Activated CD4-positive, alpha-beta T cell treated with anti-CD3 and anti-CD28 coated beads, Interleukin-2, amount 10 ng/mL, durations not matched to agents 24 days and 14 days (primary cell): ENCODE measurements at places on chromosomes 16 and 17.
A peak's percentile ranks its signal among the peaks of the same experiment; 100 is the strongest.

- DNase-seq, result no peak
These were observed 3.6 kb downstream of the HSF5 start for GRCh38 chr17:58484600-58484999.

- peak; percentile 75 for DNase-seq
These were observed 787 bp downstream of the PRKAR1A start for GRCh38 chr17:68512960-68513474.

GRCh38 chr16:50592996-50593395, 44.8 kb downstream of the NKD1 start:
- no peak for DNase-seq

- no peak for DNase-seq
These were observed 110.1 kb downstream of the YPEL2 start for GRCh38 chr17:59441464-59442096.

GRCh38 chr17:58325289-58325726, 3.3 kb downstream of the TSPOAP1 start:
- DNase-seq, result peak; percentile 73

GRCh38 chr16:81526935-81527334, 82.3 kb downstream of the CMIP start:
- DNase-seq, result no peak

- no peak for DNase-seq
These were observed 175.0 kb downstream of the SPECC1 start for GRCh38 chr17:20184181-20184580.

DNA sequence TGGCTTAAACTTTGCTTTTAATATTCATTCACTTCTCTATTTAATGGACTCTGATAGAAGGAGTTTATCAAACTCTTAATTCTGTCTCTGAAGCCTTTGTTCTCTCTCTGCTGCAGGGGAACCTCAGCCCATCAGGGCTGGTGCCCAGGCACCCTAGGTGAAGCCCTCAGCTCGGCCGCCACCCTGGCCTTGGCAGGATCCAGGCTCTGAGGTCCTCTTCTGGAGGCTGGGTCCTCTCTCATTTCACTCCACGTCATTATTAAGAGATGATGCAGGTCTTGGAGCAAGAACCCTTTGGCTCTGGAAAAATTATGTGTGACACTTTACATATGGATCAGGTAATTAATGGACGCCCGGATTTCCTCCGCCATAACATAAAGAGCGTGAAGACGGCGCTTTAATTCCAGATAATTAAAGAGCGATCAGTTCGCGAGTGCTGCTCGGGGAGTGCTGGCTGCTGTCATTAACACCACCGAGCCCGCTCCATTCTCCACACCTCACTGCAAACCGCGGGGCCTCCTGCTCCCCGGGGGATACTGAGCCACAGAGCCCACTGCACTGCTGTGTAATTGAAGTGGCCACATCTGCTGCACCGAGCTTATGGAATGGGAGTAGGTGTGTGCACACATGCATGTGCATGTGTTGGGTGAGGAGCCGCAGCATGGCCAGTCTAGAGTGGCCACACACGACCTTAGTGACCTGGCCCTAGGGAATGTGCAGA, 259.4 kb upstream of the TNRC6C start:
- DNase-seq, result no peak

GRCh38 chr16:75758215-75758614, 31.9 kb upstream of the CPHXL start:
- DNase-seq, result no peak

- DNase-seq, result no peak
These were observed 12.4 kb downstream of the RAP1GAP2 start for GRCh38 chr17:2808367-2809335.

GRCh38 chr17:19867079-19867328, 732 bp downstream of the ULK2 start:
- no peak for DNase-seq

GRCh38 chr16:23855010-23855409, 19.2 kb downstream of the PRKCB start:
- no peak for DNase-seq

DNA sequence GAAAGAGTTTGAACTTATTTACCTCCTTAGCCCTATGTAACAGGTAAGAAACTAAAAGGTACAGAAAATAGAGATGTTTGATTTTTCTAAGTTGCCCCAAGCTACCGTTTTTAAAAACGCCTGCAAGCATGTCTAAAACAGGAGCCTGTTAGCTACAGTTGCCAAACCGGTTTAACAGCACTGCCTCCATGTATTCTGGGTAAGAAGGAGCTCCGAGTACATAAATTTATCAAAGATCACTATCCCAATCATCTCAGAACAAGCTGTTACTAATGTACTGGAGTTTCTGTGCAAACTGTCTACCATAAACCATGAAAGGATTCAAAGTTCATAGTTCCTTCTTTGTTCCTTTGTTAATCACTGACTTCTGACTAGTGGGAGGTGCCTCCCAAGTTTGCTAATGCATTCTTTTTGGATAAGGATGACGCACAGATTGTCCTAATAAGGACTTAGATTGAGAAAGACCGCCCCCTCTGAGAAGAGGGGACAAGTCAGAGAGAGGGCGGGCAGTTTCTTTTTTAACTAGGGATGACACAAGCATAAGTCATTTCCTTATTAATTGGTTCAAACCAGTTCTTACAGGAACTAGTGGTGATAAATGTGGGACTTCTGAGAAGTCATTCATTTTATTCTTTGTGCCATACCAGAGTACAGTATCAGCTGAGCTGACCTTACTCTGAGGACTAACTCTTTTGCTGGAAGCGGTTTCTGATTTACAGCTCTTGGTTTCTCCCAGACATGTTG, 55.3 kb downstream of the TUBD1 start:
- DNase-seq, result peak; percentile 94

DNA sequence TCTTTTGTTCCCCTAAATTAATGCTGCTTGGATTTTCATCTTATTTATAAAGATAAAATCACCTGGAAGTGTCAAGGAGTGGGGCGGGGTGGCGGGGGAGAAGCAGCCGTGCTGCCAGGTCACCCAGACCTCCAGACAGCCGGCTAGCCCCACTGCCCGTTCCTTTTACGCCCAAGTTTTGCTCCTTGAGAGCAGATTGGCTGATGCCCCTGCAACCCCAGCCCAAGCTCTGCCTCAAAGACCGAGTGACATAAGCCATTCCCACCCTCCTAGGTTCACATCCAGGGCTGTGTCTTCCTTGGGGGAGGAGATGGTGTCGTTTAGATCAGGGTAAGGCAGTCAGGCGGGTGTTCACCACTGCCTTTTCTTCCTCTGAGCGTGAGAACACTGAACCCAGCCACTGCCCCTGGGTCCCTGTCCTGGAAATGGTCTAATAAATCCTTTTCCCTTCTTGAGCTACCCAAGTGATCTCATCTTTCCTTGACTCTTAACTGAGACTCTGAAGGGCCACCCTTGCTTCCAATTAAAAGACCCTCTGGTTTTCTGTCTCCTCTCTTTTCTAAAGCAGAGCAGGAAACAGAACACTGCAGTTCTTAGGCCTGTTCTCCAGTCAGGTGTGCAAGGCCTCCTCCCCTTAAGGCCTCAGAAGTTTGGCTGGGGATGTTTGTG, 5.7 kb downstream of the PDF start:
- DNase-seq, result no peak

DNA sequence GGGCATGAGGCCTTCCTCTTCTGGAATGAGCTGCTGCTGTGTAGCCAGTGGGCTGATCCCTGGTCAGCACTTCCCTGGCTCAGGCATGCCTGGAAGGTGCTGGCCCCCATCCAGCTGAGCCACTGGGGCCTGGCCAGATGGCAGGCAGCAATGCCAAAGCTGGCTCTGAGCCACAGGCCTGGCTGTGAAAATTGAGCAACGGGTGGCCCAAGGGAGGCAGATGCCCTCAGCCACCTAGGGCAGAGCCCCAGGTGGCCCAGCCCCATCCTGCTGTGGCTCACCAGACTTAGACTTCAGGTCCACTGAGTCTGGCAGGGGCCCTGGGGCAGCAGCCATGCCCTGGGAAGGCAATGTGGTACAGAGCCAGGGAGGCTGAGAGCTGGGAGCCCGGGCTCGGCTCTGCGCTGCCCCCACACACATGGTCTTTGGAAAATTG, 8.5 kb upstream of the CRHR1 start:
- DNase-seq, result no peak

DNA sequence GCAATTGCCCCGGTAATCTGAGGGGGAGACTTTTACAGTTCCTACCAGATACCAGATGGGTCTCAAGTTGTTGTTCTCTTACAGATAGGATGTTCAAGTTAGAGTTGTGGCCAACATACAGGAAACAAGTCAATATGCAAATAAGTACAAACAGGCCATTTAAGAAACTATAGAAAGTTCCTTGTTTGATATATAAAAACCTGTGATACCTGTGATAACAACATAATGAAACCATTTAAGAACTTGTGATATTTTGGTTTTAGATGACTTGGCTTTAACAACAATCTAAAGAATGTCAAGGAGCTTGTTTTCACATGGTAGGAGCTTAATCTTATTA, 16.8 kb downstream of the CDR2 start:
- no peak for DNase-seq

DNA sequence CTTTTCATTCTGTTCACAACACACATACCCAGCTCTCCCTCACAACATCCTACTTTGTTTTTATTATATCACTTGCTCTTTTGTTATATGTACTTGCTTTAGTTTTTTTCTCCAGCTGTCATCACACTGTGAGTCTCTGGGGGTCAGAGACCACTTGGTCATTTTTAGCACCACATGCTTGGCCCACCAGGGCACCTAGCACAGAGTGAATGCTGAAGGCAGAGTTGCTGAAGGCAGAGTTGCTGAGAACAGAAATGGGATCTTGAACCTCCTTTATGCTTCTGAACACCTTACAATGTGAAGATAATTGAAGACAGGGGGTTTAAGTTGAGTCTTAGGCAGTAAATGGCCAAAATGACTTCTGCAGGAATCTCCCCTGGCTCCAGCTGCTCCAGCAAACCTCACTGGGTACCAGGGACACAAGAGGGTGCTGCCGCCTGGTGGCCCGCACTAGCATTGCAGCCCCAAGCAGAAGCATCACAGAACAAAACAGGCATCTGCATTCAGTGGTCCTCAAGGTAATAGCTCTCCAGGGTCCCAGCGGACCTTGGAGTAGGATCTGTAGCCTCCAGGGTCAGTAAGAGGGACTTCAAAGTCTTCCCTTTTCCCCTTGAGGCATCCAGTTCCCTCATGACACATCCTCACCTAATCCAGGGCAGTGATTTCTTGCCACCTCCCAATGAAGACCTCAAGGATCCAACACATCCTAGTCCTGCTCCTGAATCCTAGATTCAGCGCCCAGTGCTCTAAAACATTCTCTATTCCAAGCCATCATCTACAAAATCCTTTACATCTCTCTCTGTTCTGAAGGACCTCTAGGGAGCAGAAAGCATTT, 1972.6 kb downstream of the TP53TG3F start:
- DNase-seq, result no peak

DNA sequence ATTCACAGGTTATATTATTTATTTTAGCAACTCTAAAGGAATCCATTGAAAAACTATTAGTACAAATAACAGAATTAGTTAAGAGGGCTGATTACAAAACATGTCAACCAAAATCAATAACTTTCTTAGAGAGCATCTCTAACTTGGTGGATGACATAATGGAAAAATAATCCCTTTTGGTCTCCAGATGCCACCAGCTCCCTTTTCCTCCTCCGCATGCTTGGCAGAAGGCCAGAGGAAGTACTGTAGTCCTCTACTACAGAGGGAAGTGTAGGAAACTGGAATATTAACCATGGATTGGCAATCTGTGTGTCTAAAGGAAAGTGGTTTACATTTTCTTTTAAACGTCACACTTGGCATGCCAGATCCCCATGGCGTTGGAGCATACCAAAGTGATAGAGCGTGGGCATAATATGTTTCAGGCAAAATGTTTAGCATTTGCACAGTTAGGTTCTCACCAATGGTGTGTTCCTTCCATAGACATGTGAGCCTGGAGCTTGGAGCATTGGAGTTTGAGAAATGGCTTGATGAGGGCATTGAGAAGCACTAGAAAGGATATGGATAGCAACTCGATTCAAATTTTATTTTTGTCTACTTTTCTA, 106.3 kb downstream of the PRKCB start:
- DNase-seq, result no peak

GRCh38 chr16:23131036-23131435, 18.2 kb downstream of the USP31 start:
- no peak for DNase-seq

GRCh38 chr16:27417047-27417671, 15.2 kb downstream of the IL21R start:
- DNase-seq, result peak; percentile 53

DNA sequence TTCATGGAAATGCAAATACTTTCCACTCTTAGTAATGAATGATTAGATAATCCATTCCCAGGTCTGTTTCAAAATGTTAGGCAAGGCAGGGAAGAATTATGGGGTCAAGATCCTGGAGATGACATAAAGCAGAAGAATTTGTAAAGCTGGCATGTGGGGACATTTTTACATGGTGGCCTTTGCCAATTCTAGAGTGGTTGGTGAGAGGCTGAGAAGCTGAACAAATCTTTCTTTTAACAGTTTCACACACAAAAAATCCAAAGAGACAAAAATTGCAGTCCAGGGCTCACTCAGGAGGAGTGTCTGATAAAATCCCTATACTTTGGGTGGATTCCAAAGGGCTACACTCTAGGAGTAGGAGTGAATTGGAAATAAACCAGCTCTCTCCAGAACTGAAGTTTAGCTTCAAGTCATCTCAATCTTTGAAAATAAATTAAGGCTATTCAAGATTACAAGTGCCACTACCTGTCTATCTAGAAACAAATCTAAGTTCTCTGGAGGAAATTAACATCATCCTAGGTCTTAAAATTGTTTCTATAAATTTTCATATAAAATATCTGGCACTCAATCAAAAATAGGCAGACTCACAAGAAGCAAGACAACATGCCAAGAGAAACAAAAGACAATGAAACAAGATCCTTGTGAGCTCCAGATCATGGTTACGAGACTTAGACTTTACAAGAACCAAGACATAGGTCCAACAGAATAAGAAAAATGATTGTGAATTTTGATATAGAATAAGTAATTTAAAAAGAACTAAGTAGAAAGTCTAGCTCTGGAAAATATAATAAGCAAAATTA, 113.0 kb upstream of the AXIN2 start:
- DNase-seq, result no peak

GRCh38 chr17:1617620-1618174, 10.9 kb downstream of the SLC43A2 start:
- no peak for DNase-seq

GRCh38 chr16:71895679-71896365, 491 bp downstream of the IST1 start:
- no peak for DNase-seq

GRCh38 chr16:66919569-66920298, 1.0 kb upstream of the CDH16 start:
- no peak for DNase-seq

- DNase-seq, result no peak
These were observed 4.7 kb upstream of the CDH15 start for GRCh38 chr16:89166696-89167424.

GRCh38 chr16:80437707-80438106, 103.1 kb upstream of the DYNLRB2 start:
- no peak for DNase-seq

GRCh38 chr16:48365025-48365600, 20.1 kb downstream of the SIAH1 start:
- no peak for DNase-seq

GRCh38 chr16:30511509-30511908, 14.9 kb downstream of the ZNF768 start:
- DNase-seq, result no peak

- DNase-seq, result no peak
These were observed 3.5 kb downstream of the CENPX start for GRCh38 chr17:82018989-82019689.

GRCh38 chr16:67432506-67432890, 1.6 kb downstream of the HSD11B2 start:
- DNase-seq, result no peak
